ENCODE measurements at places on chromosomes 7 and 10.

GRCh38 chr10:81874875-81875466, at the start of gene NRG3:
Gene NRG3, plus strand, starts transcription at chr10:81875194.
- no peak for DNase-seq

DNA sequence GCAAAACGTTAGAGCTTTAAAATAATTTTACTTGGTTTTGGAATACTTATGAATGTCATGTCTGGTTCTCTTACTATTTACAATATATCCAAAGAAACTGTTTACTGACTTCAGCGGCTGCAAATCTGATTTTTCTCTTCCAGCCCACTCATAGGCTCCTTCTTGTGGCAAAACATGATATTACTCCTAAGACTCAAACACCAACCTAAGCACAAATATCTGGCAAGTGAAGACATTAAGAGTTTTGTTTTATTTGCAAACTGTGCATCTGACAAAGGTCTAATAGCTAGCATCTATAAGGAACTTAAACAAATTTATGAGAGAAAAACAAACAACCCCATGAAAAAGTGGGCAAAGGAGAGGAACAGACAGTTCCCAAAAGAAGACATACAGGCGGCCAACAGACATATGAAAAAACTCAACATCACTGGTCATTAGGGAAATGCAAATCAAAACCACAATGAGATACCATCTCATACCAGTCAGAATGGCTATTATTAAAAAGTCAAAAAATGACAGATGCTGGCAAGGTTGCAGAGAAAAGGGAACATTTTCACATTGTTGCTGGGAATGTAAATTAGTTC, 20.3 kb upstream of the GJC3 start:
- no peak for DNase-seq

DNA sequence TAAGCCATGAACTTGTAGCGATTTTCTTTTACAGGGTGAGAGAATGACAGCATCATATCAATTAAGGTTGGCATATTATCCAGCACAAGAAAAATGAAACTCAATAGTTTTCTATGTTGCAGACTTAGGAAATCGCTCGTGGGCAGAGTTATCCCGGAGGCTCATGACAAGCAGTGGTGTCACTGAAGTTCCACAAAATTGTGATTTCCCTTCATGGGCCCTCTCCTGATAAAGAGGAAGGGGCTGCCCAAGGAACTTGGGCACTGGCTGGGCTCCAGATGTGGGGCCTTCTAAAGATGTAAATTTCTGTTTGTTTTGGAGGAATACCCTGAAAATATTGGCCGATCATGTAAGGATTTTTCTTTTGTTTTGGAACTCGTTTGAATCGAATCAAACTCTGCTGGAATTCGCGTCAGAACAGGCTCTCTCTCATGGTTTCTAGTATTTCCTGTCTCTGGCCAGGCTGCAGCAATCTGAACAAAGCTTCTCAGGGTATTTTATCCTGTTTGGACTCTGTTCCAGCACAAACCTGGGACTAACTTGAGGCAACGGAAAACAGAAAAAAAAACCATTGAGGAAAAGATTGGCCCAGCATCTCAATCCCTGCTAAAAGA, 340.6 kb upstream of the NRP1 start:
- DNase-seq, result no peak

DNA sequence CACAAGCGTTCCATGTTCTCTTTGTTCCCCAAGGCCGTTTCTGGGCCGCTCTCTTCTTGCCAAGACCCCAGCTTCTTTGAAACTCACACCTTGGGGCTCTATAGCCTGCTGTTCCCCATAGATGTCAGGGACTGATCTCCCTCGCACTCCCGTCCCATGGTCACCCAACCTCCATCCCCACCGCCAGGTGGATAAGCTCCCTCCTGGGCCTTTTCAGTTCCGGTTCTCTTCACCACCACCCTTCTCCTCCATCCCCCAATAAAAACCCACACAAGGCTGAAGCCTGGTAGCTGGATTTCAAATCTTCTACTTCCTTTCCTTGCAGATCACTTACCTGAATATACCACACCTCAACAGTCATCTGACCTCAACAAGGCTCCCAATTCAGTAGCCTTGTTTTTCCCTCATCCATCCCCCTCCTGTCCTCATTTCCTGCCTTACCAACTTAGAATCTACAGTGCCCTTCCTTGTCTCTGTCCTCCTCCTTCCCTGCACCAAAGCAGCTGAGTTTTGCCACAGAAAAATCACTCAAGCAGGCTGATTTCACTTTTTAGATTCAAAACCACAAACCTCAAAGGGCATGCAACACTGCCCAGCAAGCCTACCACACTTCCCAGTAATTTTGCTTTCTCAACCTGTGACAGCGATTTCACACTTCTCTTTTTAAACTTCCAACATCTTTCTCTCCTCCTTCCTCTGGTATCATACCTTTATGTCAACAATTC, 7.7 kb downstream of the SLC37A3 start:
- no peak for DNase-seq

GRCh38 chr10:3769556-3769955, 15.5 kb downstream of the KLF6 start:
- no peak for DNase-seq

DNA sequence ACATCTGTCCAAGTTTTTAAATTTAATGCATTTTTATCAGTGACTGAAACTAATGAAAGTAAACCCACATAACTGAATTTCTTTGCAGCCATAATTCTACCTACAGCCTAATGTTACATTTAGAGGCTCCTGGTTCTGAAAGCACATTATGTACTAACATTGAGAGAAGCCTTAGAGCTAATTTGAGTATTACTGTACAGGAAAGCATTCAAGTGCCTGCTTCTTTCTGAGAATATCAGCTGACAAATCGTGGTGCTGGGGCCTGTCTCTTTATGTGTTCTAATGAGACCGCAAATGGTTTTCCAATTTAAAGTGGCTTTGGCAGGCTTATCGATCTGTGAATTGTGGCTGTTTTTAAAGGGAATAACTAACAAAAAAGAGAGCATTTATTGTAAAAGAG, 32.3 kb upstream of the DGKB start:
- no peak for DNase-seq

GRCh38 chr10:79482304-79482703, 30.0 kb upstream of the EIF5AL1 start:
- DNase-seq, result no peak

DNA sequence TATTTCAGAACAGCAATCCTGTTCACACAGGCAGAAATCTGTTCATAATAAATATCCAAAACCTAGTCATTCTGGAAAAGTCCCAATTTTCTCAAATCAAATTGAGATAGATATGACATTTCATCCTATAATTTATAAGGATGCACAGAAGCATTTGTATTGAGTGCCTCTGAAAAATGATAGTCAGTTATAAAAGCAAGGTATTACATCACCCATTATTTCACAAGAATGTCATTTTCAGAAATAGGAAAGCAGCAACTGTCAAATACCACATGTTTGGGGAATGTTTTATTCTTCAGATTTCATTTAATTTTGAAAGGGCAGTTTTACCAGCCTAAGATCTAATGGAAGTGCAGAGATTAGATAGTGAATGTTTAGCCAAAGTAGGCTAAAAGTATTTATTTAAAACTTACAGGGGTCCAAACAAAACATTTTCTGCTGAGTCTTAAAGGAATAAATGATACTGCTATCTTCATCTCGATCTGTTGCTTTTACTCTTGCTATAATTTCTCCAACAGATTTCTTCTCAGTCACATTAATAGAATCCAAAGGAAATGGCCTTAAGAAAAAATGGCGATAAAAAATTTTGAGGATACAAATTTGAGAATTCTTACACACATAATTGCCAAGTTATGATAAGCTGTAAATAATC, 185.8 kb downstream of the HGF start:
- no peak for DNase-seq
